ENCODE measurements at places on chromosomes 6 and 20.

DNA sequence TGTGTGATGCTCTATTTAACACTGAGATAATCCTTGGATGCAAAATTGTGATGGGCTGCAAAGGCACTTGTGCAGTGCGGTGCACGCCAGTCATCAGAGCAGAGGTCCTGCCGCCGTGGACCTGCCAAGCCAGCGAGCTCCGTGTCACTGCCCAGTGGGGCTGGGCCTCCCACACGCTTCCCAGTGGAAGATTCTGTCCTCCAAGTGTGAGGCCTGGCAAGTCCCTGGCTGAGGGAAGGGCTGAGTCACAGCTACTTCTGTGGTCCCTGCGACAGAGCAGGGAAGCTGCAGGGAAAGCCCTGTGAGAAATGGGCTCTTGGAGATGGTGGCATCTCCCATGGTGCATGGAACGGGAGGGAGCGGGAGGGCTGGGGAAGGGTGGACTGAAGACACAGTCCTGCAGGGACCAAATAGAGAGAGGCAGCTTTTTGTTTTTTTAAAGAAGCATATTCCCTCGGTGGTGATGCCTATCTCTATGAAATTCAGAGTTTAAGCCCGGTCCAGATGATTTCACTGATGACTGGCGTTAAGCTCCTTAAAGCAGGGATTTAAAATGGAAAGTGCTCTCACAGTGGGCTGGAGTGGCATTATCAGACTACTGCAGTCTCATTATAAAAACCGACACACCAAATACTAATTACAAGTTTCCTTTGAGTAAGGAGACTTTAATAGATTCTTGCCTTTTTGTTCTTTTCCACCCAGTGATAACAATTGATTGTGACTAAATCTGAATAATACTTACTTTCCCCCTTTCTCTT lies 413.7 kb downstream of the QKI start:
- DNase-seq: no peak

DNA sequence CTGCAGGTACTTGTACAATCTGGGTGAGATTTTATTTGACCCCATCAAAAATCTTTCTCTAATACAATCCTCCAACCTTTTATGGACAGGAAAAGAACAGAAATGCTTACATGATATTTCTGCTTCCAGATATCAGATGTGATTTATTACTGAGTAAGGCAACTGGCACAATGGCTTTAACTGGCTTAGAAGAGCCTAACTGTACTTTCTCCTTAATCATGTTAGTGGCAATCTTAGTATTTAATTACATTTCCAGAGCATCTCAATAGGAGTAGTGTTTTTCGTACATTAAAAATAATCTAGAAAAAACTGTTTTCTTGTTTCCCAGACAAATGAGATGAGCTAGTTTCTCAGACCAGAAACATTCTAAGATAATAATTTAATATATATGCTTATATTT lies 251.6 kb downstream of the KCNQ5 start:
- DNase-seq: no peak

- no peak for DNase-seq
Measured at GRCh38 chr6:52611833-52612232, 35.0 kb upstream of the TRAM2 start.

DNA sequence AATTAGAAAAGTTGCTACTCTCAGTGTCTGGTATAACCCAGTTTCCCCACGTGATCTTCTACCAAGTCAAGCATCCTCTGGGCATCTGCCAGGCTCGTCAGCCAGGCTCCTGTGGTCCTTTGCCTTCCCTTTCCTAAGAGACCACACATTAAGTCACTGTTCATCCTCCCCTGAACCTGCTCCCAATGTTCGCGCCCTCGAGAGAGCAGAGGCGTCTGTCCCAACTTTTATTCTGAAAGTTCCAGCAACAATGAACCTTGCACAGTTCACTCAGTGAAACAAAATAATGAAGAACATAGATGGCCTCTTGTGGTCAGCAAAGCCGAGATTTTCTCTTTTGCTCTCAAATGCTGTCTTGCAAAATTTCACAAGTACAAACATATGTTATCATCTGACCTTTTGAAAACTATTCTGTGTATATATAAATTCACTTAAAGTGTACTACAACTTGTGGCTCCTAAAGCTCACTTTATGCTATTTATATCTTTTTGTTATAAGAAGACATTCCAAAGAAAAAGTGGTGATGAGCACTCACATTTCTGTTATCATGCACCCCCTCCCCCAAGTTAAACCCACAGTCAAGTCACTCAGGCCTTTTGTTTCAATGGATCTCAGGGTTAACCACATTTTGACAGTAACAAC lies 39.2 kb upstream of the NHSL1 start:
- no peak for DNase-seq

DNA sequence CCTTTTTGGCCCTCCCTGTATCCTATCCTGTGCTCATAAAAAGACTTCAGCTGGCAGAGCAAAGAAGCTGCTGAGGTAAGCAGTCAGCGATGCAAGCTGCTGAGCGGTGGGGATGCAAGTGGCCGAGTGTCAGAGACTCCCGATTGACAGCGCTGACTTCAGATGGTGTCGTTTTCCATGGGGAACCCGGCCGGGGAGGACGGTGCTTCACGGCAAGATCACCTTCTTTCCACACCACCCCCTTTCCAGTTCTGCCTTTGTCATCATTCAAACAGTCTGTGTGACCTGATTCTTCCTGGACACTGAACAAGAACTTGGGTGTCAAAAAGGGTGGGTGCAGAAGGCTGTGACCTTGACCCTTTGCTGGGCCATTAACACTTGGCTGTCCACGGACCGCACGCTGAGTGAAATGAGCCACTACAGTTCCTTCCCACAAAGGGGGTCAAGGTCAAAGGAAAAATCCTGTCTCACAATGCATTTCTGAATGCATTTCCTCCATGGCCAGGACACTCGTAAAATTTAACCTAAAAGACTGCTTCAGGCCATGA lies 52.9 kb upstream of the UNC93A start:
- no peak for DNase-seq

GRCh38 chr20:61236713-61237112 lies 15.3 kb upstream of the CDH4 start:
- DNase-seq: no peak

All from left hindlimb (tissue), 1 donor.